ENCODE measurements at places on chromosomes 7 and 10. TPM values are rescaled to one million over a fixed set of nuclear protein-coding genes. Genes with fewer than 3 reads are reported as not detected.
A peak's percentile ranks its signal among the peaks of the same experiment; 100 is the strongest.

GRCh38 chr7:130292682-130293257 is at the start of gene CPA4:
Gene CPA4, plus strand, starts transcription at chr7:130293161. Its CDS starts 20 bp downstream, at chr7:130293181.
- no peak within 1 kb of the TSS for H3K27ac ChIP-seq
- H3K36me3 ChIP-seq = no peaks in the 10 kb centered on the region
- H3K27me3 ChIP-seq = no peaks in the 10 kb centered on the region

- H3K4me1 ChIP-seq = no peaks in the 10 kb centered on the region
- no peak for DNase-seq
- H3K27ac ChIP-seq = no peak overlapping the region
- no peaks in the 10 kb centered on the region for H3K27me3 ChIP-seq
Measured at GRCh38 chr10:130466271-130466997, 330.2 kb downstream of the GLRX3 start.

DNA sequence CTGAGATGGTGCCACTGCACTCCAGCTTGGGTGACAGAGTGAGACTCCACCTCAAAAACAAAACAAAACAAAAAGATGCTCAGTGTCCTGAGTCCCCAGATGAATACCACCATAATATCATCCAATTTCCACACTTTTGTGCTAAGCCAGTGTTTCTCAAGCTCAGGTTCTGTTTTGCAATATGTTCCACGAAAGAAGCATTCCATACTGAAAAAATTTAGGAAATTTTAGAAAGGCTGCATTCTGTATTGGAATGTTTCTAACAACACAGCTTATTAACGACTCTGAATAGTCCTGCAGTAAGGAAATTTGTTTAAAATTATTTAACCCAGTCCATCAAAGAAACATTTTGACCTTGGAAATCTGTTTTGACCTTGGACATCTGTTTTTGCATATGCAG is 142.4 kb downstream of the EPC1 start:
- no peak overlapping the region for H3K27ac ChIP-seq
- no peaks in the 10 kb centered on the region for H3K27me3 ChIP-seq
- no peaks in the 10 kb centered on the region for H3K36me3 ChIP-seq
- DNase-seq = no peak

GRCh38 chr10:1270906-1271305 is 214.7 kb downstream of the WDR37 start:
- no peaks in the 10 kb centered on the region for H3K4me1 ChIP-seq
- no peak for DNase-seq
- no peak overlapping the region for H3K4me3 ChIP-seq
- H3K27ac ChIP-seq = no peak overlapping the region
- H3K36me3 ChIP-seq = no peaks in the 10 kb centered on the region

DNA sequence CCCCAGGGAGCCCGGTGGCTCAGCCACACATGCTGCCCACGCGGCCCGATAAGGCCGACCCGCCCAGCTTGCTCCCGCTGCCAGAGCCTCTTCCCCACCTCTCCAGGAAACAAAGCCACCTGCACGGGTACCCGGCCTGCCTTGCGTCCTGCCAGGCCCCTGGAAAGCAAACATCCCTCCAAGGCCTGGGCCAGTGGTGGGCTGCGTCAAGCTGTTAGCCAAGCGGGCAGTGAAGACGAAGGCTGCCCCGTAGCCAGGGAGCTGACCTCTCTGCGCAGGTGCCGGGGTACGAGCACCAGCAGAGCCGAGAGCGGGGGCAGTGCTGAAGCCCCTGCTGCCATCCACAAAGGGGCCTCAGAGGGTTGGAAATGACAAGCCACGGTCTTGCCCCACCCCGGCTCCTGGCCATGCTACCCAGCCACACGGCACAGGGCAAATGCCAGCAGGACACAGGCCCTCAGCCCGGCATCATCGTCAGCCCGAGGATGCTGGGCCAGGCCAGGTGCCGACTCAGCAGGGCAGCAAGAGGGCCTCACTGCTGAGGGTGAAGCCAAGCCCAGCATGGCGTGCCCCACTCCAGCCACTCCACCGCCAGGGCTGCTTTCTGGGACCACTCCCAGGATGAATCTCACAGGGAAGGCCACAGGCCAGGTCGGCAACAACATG is 140.0 kb downstream of the PTPRN2 start:
- no peaks in the 10 kb centered on the region for H3K36me3 ChIP-seq
- H3K27me3 ChIP-seq = no peaks in the 10 kb centered on the region
- no peak overlapping the region for H3K4me3 ChIP-seq
- no peak overlapping the region for H3K27ac ChIP-seq

- DNase-seq = no peak
- peaks cover 26% of the 10 kb centered on the region for H3K4me1 ChIP-seq
- no peak overlapping the region for H3K27ac ChIP-seq
- H3K27me3 ChIP-seq = no peaks in the 10 kb centered on the region
Measured at GRCh38 chr10:78403781-78404180, 370.1 kb downstream of the RPS24 start.

- peaks cover 14% of the 10 kb centered on the region for H3K4me1 ChIP-seq
- H3K27ac ChIP-seq = no peak overlapping the region
- H3K27me3 ChIP-seq = no peaks in the 10 kb centered on the region
- no peak overlapping the region for H3K4me3 ChIP-seq
- H3K36me3 ChIP-seq = no peaks in the 10 kb centered on the region
Measured at GRCh38 chr10:78338717-78339116, 305.1 kb downstream of the RPS24 start.

- DNase-seq = no peak
- H3K27ac ChIP-seq = no peak overlapping the region
- no peak overlapping the region for H3K4me3 ChIP-seq
Measured at GRCh38 chr10:112361951-112362751, 11.8 kb upstream of the ACSL5 start.

- DNase-seq = no peak
- H3K27ac ChIP-seq = no peak overlapping the region
- no peaks in the 10 kb centered on the region for H3K27me3 ChIP-seq
- no peaks in the 10 kb centered on the region for H3K36me3 ChIP-seq
- no peaks in the 10 kb centered on the region for H3K4me1 ChIP-seq
- H3K4me3 ChIP-seq = no peak overlapping the region
Measured at GRCh38 chr10:132659206-132660091, 121.9 kb downstream of the INPP5A start.

DNA sequence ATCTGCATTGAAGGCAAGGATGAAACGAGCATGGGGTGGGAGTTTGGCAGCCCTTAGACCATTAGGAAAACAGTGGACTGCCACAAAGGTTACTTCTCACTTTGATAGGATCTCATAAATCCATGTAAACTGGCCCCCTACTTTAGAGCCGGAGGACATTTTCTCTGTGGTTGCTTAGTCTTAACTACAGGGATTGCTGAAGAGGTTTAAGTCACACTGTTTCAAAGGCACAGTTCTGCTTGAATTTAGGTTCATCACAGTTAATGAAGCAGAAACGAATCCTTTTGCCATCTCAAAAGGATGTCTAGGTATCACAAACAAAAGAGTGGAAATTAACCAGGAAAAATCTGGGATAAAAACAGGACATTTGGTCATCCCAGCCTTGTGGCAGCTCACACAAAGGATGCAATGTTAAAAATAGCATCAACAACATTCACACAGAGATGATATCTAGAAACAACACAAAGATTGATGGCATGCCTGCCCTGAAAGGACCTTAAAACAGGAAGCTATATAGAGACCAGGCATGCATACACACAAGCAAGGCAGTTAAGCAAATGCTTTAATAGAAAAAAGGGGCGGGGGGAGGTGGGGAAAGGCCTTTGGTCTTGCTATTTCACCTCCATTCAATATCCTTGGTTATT is 74.0 kb downstream of the DOCK4 start:
- H3K36me3 ChIP-seq = no peaks in the 10 kb centered on the region
- H3K27me3 ChIP-seq = no peaks in the 10 kb centered on the region
- DNase-seq = peak; percentile 48
- no peak overlapping the region for H3K4me3 ChIP-seq
- peaks cover 33% of the 10 kb centered on the region for H3K4me1 ChIP-seq

GRCh38 chr7:123797673-123798531 is 47.1 kb upstream of the HYAL4 start:
- peak; percentile 28 for DNase-seq
- H3K27me3 ChIP-seq = no peaks in the 10 kb centered on the region
- no peak overlapping the region for H3K4me3 ChIP-seq
- no peaks in the 10 kb centered on the region for H3K4me1 ChIP-seq
- no peak overlapping the region for H3K27ac ChIP-seq
- H3K36me3 ChIP-seq = no peaks in the 10 kb centered on the region

DNA sequence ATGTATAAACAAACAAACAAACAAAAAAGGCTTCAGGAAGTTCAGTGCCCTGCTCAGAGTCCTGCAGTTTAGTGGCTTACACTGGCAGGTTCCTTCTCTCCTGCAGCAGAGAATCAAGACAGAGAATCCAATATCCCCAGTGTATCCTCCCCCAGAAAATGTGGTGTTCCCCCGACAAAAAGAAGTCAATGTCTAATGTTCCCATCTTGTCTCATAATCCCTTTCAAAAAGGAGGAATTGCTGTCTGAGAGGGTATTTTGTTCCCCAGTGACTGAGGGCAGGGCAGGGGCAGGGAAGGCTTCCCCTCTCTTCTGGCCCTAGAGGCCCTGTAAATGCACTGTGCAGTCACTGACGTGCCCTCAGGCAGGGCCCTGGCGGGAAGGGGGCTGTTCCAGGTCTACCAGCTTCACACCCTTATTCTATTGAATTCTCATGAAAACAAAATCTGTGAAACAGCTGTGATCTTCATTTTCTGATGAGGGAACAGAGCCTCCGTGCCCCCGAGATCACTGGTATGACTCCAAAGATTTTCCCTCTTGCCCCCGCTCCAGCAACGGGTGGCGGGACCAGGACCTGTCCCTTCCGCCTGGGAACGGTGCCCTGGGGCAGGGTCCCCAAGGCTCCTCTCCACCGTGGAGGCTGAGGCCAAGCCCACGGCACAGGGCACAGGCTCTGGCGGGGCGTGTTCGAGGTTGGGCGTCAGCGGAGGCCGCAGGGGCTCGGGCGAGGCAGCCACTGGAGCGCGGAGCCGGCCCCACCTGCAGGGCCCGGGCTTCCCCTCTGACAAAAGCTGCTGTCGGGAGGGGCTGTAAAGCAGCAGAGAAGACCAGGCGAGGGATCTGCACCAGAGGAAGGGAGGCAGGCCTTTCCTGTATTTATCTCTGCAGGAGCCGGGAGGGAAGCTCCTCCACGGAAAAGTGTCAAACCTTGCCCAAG is 13.4 kb upstream of the WDFY4 start:
- peaks cover 18% of the 10 kb centered on the region for H3K4me1 ChIP-seq
- H3K27ac ChIP-seq = no peak overlapping the region
- peak overlapping the region; percentile 38 for H3K4me3 ChIP-seq
- H3K27me3 ChIP-seq = no peaks in the 10 kb centered on the region
- H3K36me3 ChIP-seq = no peaks in the 10 kb centered on the region

DNA sequence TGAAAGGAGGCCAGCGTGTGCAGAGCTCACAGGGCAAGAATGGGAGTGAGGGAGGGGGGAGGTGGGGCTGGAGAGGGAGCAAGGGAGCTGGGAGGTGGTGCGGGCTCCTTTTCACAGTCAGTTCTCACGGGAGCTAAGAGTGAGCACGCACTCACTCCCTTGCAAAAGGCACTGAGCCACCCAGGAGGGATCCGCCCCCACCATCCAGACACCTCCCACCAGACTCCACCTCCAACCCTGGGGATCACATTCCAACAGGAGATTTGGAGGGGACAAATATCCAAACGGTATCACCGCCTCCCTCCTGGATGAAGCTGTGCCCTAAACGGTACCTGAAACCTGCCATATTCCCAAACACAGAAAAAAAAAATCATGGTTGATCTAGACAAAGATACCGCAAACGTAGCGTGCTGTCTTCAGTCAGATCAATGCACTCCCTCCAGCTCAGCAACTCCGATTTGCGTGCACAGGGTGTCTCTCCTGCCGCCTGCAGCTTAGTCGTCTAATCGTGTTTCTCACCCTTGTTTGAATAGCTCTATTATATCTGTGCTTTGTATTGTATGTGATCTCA is 20.3 kb upstream of the PRKAG2 start:
- DNase-seq = peak; percentile 66
- H3K36me3 ChIP-seq = no peaks in the 10 kb centered on the region
- H3K27ac ChIP-seq = no peak overlapping the region

- peak; percentile 54 for DNase-seq
- H3K4me3 ChIP-seq = peak overlapping the region; percentile 39
- peaks cover 11% of the 10 kb centered on the region for H3K4me1 ChIP-seq
Measured at GRCh38 chr10:43026039-43026973, 50.6 kb upstream of the RET start.

DNA sequence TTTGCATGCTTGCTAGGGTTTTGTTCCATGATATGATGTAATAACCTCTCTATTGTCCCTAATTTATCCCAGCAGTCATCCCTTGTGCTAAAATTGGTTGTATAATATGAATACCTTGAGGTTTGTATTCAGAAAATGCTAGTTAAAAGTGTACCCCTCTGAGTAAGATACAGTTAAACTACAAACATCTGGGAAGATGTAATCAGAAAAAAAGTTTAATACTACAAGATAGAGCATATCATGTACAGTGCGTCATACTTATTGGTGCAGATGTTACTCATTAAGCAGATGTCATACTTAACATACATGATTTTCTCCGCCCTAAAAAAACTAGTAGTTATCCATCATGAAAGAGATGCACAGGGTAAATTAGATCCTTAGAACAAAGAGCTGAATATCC is 336.1 kb upstream of the KCND2 start:
- no peaks in the 10 kb centered on the region for H3K4me1 ChIP-seq
- no peak overlapping the region for H3K27ac ChIP-seq
- H3K36me3 ChIP-seq = no peaks in the 10 kb centered on the region
- no peaks in the 10 kb centered on the region for H3K27me3 ChIP-seq

Gene ZNF425
- 4.2 TPM for total RNA-seq

GRCh38 chr7:6256677-6257535 is 15.5 kb downstream of the CYTH3 start:
- H3K27ac ChIP-seq = no peak overlapping the region
- H3K4me1 ChIP-seq = peaks cover 21% of the 10 kb centered on the region
- DNase-seq = no peak
- no peaks in the 10 kb centered on the region for H3K36me3 ChIP-seq
- no peak overlapping the region for H3K4me3 ChIP-seq

Gene NRAP
- not detected for total RNA-seq

Gene GRID2IP
- not detected for total RNA-seq

Gene PARD3
- 55.3 TPM for total RNA-seq

Gene THSD7A
- 0.22 TPM for total RNA-seq

GRCh38 chr10:31677195-31678138 is 251.2 kb downstream of the ARHGAP12 start:
- DNase-seq = peak; percentile 91
- no peaks in the 10 kb centered on the region for H3K36me3 ChIP-seq

DNA sequence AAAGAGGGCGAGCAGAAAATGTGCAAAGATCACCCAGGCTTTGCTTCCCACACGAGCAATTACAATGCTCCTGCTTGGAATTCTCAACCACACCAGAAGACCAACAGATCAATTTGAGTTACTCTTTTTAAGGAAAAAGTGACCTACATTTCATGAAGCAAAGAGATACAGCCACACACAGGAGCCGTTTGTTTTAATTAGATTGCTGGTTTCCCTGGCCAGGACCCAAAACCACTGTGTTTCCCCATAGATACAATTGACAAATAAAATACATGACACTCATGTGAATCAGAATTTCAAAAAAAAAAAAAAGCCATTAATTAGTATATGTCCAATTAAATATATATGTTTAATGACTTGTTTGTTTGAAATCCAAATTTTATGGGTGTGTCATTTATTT is 458.3 kb downstream of the PLXDC2 start:
- no peak for DNase-seq
- no peak overlapping the region for H3K4me3 ChIP-seq
- H3K27ac ChIP-seq = no peak overlapping the region
- peaks cover 45% of the 10 kb centered on the region for H3K4me1 ChIP-seq
- H3K36me3 ChIP-seq = peaks cover under 1% of the 10 kb centered on the region
